ENCODE measurements at places on chromosomes 3 and 15. TPM values are rescaled to one million over a fixed set of nuclear protein-coding genes. Genes with fewer than 3 reads are reported as not detected.

- DNase-seq, result no peak
Observed at GRCh38 chr15:82040862-82041261, 5.0 kb downstream of the MEX3B start.

Gene TTLL13
- polyA plus RNA-seq, result 0.20 TPM

- no peak for DNase-seq
Observed at GRCh38 chr3:157445857-157446256, 9.2 kb downstream of the PTX3 start.

GRCh38 chr15:101444807-101445508 lies 44.5 kb downstream of the PCSK6 start:
- DNase-seq, result no peak

- no peak for DNase-seq
Observed at GRCh38 chr3:120495809-120496208, 45.0 kb upstream of the FSTL1 start.
